ENCODE measurements at places on chromosomes 11 and 22. TPM values are rescaled to one million over a fixed set of nuclear protein-coding genes. Genes with fewer than 3 reads are reported as not detected.

DNA sequence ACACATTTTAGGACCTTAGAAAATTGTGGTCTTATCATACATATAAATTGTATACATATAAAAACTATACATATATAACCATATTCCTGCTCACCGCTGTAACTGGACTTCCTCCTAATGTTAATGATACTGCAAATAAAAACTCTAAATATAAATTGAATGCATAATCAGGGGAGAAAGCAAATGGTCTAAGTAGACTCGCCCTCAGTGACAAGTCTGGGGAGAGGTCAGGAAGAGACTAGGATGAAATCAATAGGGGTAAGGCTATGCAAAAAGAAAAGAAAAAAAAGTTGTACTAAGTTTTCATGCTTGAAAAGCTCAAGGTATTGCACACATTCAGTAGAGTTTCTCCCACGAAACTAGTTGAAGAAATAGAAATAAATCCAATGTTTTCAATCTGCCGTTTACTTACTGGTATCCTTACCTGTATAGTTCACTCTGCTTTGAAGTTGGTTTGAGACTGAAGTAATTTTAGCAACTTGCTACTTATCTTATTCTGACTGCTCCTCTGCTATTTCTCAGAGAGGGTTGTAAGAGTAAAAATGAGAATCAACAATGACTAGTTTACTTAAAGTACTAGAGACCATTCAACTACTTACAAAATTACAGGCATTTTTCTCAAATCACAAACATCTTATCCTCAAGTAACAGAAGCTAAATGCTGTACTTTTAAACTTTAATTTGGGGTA, 12.2 kb upstream of the ARHGAP32 start:
- DNase-seq, result no peak

- no peak for DNase-seq
Measured at GRCh38 chr11:78230161-78230877, 41.6 kb downstream of the USP35 start.

GRCh38 chr11:1966531-1966930, 19.4 kb downstream of the MRPL23 start:
- DNase-seq, result no peak

GRCh38 chr11:110894224-110894623, 182.0 kb upstream of the ARHGAP20 start:
- DNase-seq, result no peak

Gene KRTAP5-7
- 2.3 TPM for total RNA-seq

GRCh38 chr11:71914617-71915189, 13.7 kb downstream of the XNDC1N start:
- no peak for DNase-seq

Gene TMEM121B
- total RNA-seq, result 16.1 TPM

GRCh38 chr11:118310271-118310670, 5.7 kb downstream of the CD3E start:
- no peak for DNase-seq
